ENCODE measurements at places on chromosomes 3 and 15.

DNA sequence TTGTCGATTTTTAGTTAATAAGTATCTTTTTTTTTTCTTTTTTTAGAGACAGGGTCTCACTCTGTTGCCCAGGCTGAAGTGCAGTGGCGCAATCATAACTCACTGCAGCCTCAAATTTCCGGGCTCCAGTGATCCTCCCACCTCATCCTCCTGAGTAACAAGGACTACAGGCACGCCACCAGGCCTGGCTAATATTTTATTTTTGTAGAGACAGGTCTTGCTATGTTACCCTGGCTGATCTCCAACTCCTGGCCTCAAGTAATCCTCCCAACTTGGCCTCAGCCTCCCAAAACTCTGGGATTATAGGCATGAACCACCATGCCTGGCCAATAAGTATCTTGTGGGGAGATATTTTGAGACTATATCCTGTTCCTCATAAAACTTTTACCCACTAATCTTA is 29.4 kb upstream of the ARID3B start:
- DNase-seq = no peak

GRCh38 chr15:46297766-46298165 is 662.9 kb downstream of the SQOR start:
- DNase-seq = no peak

DNA sequence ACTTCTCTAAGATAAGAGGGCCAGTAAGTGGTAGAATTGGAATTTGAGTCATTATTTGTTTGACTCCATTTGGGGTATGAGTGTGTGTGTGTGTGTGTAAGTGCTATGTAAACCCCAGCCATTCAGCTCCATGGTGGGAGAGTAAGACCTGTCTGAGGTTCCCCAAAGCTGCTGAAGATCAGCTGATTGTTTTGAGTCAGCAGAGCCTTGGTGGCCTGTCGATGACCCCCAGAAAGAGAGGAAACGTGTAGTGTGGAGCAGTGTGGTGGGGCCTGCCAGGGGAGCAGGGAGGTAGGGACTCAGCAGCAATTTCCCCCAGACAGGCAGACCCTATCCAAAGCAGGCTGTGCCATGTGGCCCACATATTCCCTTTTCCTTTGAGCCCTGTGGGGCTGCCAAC is 5.3 kb downstream of the DVL3 start:
- DNase-seq = no peak

- no peak for DNase-seq
These were observed 11.3 kb upstream of the TMEM115 start for GRCh38 chr3:50370594-50370993.

- no peak for DNase-seq
These were observed 12.8 kb upstream of the SHC4 start for GRCh38 chr15:48976444-48977088.

Data from NCI-H1930 (cell line).